ENCODE measurements at places on chromosomes 1 and 21. TPM values are rescaled to one million over a fixed set of nuclear protein-coding genes. Genes with fewer than 3 reads are reported as not detected.

AMY2A gene
- total RNA-seq = not detected

FCGR3A gene
- 10.7 TPM for total RNA-seq

NBPF26 gene
- total RNA-seq = 41.2 TPM

HSD3B1 gene
- not detected for total RNA-seq

NBPF12 gene
- total RNA-seq = 19.2 TPM

UBXN10 gene
- total RNA-seq = 5.3 TPM

GJB4 gene
- not detected for total RNA-seq

BEND5 gene
- total RNA-seq = 12.0 TPM

RGS1 gene
- 12.6 TPM for total RNA-seq

TSSK3 gene
- total RNA-seq = 1.1 TPM

CYB561D1 gene
- 6.3 TPM for total RNA-seq

TSPAN1 gene
- total RNA-seq = 34.1 TPM

CFHR3 gene
- total RNA-seq = 0.23 TPM

TMOD4 gene
- 12.4 TPM for total RNA-seq

TNFSF18 gene
- total RNA-seq = 0.70 TPM

SEC22B gene
- total RNA-seq = 28.8 TPM

CR1L gene
- total RNA-seq = 2.5 TPM

RAB25 gene
- total RNA-seq = 34.3 TPM

UBE2U gene
- not detected for total RNA-seq

SOX13 gene
- 40.2 TPM for total RNA-seq
